HL-60 (cell line): ENCODE measurements at places on chromosomes 16 and 17.

DNA sequence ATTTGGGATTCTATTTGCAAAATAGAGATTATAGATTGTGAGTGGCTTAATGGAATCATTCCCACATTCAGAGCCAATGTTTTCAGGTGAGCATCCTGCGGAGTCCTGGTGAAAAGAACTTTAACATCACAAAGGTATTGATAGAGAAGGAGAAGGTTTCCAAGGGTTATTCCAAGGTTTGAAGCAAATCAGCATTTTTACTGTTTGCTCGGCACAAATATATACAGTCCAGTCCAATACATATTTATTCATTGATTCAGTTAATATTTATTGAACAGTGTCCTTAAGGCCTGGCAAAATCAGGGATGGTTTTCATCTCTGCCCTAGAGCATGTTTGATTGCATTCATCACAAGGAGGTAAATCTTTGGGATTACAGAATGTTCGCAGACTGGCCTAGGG, 6.4 kb downstream of the MPV17L start:
- DNase-seq, result no peak

DNA sequence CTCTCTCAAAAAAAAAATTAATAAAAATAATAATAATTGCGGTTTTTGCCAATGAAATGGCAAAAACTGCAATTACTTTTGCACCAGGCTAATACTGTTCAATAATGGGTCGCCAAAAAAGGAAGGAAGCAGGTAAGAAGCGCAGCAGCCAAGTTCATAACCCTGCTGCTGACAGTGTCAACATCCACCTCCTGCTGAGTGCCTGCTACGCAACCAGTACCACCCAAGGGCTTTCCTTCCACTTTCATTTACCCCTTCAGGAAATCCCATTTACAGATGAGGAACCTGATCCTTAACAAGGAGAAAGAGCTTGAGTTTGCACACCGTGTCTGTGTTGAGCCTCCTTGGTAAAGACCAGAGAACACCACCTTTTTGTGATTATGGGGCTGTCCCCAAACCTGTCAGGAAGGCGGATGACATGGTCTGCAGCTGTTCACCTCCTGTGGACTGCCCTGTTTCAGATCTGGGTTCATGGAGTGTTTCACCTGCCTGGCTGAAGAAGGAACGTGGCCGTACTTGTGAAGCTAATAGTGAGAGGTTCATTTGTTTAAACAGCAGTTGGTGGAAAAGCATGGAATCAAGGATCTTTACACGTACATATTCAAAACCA, 378.0 kb downstream of the SLC39A11 start:
- DNase-seq, result no peak

DNA sequence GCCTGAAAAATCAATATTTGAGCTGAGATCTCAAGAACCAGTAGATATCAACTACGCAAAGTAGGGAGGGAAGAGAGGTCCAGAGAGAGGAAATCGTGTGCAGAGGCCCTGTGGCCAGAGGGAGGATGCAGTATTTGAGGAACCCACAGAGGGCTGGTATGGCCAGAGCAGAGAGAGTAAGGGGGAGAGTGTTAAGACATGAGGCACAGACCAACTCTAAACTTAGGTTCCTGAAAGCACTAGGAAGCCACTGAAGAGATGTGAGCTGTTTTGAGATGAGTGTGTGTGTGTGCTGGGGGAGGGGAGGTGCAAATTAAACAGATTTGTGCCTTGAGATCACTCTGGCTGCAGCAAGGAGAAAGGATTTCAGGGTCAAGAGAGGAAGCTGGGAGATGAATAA, 10.9 kb downstream of the SLC13A2 start:
- peak; percentile 41 for DNase-seq

GRCh38 chr16:35141303-35141702, 1681.9 kb downstream of the TP53TG3F start:
- no peak for DNase-seq

DNA sequence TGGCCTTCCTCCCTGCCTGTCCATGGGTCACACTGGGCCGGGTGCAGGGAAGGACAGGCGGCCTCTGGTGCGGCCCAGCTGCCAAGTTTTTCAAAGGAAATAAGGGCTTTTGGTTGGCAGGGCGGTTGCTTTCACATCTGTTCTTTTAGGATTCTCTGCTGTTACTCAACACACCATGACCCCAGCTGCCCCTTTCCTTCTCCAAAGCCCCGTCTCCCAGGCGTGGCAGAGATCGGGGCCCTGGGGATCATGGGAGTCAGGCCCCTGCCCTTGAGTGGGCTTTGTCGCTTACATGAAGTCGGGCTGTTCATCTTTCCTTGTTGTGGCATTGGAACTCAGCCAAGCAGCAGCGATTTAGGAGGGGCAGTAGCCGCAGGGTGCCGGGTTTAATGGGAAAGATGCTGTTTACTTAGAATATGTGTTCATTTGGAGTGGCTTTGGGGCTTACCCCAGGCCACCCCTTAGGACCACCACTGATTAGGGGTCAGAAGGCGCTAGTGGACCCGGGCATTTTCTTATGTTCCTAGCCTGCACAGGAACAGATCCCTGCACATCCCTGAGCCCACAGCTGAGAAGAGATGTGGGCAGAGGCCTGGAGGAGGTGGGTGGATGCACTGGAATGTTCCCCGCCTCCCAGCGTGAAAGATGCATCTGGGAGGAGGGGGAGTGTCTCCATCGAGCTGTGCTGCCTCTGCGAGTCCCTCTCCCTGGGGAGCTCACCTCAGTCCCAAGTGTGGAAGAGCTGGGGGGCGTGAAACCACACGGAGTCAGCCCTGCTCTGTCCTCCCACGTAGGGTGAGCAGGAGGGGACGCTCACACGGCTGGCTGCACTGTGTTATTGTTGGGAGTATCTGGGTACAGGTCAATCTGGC, 6.8 kb upstream of the ADCY7 start:
- no peak for DNase-seq

GRCh38 chr17:68019336-68019674, 16.2 kb upstream of the KPNA2 start:
- no peak for DNase-seq

DNA sequence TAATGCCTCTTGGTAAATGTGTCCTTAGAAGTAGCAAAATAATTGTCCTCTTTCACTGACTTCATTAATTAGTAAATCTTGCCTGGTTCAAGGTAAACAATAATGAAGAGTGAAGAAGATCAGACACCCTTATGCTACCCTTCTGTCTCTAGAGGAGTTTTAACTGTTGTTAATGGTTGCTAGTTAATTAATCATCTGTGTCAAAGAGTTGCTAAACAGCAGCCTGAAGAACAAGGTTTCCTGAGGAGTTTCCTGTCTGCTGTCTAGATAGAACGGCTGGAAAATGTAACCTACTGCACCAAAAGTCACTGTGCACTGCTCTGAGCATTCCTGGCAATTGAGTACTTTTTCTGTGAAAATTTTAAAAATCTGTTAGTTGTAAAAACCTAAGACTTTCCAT, 131.3 kb downstream of the NLK start:
- DNase-seq, result no peak

GRCh38 chr16:81855552-81856153, 76.6 kb downstream of the PLCG2 start:
- no peak for DNase-seq

GRCh38 chr17:39794249-39794970, 56.7 kb downstream of the GRB7 start:
- DNase-seq, result no peak

DNA sequence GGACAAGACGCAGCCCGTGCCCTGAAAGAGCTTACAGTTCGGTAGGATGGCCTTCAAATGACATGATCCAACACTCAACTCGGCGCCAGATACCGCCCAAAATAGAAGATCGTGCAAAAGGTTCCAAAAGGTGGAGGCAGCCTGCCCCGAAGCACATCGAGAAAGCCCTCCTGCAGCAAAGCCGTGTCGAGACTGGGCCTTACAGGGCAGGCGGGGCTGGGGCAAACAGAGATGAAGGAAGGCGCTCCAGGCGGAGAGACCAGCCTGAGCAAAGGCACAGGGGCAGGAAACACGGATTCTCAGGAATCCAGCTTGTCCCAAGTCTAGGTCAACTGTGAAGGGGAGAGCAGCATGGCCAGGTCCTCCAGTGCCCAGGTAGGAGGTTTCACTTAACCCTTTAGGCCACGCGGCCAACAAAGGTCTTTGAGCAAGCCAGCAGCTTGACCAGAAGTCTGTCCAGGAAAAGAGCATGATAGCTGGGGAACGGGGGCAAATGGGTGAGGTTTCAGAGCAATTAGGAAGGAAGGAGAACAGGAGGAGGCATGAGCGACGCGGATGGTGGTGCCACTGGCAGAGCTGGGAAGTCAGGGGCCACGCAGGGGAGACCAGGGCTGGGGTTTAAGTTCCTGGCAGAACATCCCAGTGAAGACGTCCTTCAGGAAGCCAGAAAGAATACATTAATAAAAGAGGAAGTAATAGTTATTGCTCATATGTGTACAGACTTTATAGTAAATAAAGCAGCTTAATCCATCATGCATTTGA, 21.2 kb upstream of the EIF1 start:
- no peak for DNase-seq

- no peak for DNase-seq
Observed at GRCh38 chr17:77444628-77444983, 303.8 kb downstream of the SEC14L1 start.

- peak; percentile 96 for DNase-seq
Observed at GRCh38 chr16:29662729-29663015, 375 bp upstream of the SPN start.

DNA sequence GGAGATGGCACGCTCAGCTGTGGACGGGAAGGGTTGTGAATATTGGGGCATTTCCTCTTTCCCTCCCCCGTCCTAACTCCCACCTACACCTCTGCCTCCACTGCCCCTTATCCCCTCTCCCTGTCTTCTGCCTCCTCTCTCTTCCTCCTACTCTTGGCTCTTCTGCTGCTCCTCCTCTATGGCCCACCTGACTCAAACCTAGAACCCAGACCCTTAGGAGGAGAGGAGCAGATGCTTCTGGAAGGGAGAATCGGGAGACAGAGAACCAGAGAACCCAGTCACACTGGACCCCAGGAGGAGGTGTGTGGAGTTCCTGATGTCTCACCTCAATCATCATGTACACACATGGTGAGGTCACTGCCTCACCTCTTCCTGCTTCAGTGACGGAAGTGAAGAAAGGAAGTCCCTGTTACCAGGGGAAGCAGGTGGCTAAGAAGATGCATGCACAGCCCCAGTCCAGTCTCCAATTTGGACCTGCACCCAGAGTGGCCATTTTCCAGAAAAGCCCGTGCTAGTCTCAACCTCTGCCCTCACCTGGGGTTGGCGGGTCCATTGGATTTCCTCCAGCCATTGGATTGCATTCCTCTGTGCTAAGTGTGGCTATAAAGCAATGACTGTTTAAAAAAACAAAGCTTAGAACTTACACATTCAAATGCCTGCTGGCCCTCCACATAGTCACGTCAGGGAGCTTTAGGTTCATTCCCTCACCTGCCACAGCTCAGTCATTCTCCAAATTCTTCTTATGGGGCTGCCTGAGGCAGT, 4.0 kb downstream of the RNF222 start:
- DNase-seq, result peak; percentile 29

DNA sequence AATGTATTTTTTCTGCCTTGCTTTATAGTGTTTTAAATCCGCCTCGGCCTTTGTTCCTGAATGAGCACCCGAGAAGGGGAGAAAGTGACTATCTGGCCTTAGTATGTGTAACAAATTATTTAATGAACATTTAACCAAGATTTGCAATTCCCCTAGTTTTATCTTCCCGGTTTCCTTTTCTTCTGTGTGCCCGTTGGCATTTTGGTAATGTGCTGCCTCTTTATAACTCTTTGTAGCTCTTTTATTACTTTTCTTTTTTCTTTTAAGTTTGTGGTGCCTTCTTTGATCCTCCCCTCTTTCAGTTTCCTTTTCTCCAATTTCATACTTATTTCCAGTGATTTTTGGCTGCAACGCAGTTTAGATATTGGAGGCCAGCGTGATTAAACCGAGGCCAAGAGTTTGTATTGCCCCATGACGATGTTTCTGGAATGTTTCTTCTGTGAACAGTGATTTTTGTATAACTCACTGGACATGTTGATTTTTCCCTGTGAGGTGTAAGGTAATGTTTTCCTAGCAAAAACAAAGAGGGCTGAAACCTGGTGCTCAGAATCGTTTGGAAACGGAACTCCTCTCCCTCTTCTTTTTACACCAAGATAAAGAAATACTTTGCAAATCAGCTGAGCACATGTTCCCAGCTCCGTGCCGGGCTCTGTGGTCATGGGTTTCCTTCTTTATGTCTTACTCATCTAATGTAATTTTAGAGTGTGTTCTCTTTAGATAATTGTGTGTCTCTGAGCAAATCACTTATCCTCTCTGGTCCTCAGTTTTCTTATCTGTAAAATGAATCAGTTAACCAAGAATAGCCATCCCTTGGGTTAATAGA, 344.3 kb downstream of the WWOX start:
- no peak for DNase-seq

DNA sequence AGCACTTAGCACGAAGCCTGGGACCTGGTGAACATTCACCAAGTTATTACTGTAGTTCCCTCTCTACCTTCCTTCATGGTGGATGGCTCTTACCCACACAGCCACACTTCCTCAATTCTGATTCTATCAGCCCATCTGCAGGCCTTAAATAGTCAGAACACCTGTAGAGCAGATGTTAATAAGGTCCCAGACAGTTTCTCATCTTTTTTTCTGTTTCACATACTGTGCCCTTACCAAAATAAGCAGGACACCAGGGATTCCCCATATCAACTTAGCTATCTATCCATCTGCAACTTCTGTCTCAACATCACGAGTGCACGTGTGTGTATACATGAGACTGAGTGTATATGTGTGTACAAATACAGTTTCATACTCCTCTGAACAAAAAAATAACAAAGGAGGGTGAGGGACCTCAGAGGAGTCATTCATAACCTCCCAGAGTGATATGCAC, 2.8 kb downstream of the RECQL5 start:
- DNase-seq, result no peak

- no peak for DNase-seq
Observed at GRCh38 chr16:7849841-7850240, 517.2 kb downstream of the RBFOX1 start.

- DNase-seq, result no peak
Observed at GRCh38 chr16:83533193-83533592, 274.6 kb upstream of the HSBP1 start.

DNA sequence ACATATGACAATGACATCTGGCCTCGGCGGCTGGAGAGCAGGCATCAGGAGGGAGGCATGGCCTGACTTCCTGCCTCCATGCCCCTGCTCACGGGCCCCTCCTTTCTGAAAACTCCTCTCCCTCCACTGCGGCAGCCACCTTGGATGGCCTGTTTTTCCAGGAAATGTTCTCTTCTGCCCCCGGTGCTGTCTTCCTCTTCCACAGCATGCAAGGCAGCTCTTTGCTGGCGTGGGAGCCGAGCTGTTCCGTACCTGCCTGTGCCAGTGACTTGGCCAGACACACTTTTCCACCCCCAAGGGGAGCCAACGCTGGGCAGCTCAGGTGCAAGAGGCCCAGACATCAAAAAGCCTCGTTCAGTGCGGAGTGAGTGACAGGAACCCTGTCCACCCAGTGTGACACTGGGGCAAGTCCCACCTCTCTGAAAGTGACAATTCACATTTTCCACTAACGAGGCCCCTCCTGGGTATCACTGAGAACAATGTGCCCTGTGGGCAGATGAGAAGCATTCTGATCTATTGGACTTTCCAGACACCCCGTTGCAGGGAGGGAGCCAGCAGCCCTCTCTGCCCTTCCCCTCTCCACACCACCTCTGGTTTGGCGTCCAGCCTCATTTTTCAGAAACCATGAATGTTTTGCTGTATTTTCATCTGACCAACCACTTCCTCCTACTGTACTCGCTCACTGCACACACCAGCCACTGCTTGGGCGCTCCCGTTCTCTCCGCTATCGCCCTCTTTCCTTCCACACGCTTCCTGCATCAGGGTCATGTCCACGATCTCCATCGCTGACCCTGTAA, 31.2 kb downstream of the NSMCE1 start:
- DNase-seq, result no peak
